Left colon (tissue), 2 donors: ENCODE measurements at places on chromosomes 3 and 15.

GRCh38 chr3:35635407-35635806, 3.9 kb upstream of the ARPP21 start:
- DNase-seq, result no peak

GRCh38 chr15:29062179-29062591, 176.4 kb downstream of the APBA2 start:
- no peak for DNase-seq

GRCh38 chr3:31440878-31441277, 91.8 kb upstream of the STT3B start:
- DNase-seq, result no peak

DNA sequence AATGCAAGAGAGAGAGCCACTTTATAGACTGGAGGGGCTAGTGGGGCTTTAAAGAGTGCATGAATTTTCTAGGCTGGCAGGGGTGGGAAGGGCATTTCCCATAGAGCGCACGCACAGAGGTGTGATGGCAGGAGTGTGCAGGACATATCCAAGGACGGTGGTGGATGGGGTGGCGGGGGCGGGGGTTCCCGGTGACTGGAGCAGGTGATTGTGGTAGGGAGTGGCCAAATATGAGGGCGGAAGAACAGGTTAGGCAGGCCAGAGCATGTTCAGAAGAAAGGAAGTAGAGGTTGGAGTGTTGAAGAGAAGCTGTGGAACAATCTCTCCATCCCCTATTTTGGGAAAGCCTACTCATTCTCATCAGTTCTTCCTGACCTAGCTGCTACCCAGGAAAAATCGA, 18.1 kb downstream of the FAM81A start:
- peak; percentile 80 for DNase-seq

DNA sequence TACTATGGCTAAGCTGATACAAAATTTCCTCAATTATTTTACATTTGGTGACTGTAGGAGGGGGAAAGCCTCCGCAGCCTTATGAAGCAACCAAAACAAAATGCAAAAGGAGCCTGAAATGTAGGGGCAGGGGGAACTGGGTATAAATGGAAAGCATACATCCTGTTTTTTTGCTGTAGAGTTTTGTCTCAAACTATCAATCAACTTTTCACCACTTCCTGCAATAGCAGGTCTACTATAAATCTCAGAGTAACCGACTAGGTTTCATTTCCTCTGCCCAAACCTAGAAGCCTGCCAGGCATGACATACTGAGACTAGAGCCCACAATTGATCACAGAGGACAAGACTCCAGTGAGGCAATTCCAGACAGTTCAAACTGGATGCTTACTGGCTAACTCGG, 91.3 kb downstream of the SHQ1 start:
- DNase-seq, result no peak
